ENCODE measurements at places on chromosomes 11 and 22.

DNA sequence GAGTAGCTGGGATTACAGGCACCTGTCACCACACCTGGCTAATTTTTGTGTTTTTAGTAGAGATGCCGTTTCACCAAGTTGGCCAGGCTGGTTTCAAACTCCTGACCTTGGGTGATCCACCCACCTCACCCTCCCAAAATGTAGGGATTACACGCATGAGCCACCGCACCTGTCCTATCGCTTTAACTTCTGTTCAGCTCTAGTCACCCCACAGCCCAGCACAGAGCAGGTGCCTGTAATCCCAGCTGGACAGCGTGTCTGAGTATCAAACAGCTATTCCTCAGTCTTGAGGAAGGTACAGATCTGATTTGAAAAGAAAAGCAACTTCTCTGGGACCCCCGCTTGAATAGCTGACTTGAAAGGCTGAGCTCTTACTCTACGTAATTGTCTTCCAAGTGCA lies 149.1 kb downstream of the CTTN start:
- no peak for DNase-seq

DNA sequence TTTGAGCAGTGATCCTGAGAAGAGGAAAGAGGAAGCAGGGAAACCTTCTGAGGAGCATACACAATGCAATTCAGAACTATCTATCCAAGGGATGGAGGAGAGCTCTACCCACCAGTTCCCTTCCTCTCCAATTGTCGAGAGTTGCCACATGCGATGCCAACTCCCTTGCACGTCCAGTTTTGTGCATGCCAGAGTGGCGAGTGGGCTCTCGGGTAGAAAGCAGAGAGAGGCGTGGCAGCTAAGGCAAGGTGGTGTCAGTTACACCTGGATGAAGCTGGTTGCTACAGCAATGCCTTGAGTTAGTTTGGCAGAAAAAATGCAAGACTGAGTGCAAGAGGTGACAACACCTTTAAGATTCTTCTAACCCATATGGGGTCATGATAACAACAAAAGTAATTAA lies 420.4 kb upstream of the CCDC90B start:
- DNase-seq = no peak

GRCh38 chr11:37811349-37811748 lies 1213.3 kb upstream of the RAG2 start:
- DNase-seq = no peak

DNA sequence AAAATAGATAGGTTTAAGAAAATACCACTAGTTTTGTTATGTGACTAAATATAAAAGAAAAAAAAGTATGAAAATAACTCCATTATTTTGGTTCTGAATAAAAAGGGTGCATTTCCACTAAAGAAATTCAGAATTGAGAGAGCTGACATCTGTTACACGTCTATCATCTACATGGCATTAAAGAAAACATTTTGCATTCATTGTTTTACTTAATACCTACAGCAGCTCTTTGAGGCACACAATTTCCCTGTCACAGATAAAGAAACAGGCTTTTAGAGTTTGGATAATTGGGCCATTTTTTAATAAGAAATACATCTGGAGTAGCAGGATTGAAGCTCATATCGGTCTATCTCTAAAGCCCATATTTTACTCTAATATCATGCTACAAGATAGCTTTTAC lies 145.7 kb upstream of the LUZP2 start:
- no peak for DNase-seq

DNA sequence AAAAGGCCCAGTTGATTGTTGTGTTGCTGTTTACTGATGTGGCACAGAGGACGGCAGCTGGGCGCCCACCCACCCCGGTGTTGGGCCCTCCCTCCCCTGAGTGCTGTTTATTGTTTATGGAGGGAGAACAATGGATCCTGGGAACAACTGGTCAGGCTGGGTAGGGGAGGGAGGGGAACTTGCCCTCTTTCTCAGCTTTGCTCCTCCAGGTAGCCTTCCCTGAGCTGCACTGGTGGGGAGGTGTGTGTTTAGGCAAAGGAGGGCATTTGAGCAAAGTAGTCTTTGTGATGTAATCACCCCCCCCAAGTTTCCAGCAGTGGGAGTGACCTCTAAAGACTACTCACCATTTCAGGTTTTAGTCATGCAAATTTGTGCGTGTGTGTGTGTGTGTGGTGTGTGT lies 1035.3 kb downstream of the NTM start:
- no peak for DNase-seq

DNA sequence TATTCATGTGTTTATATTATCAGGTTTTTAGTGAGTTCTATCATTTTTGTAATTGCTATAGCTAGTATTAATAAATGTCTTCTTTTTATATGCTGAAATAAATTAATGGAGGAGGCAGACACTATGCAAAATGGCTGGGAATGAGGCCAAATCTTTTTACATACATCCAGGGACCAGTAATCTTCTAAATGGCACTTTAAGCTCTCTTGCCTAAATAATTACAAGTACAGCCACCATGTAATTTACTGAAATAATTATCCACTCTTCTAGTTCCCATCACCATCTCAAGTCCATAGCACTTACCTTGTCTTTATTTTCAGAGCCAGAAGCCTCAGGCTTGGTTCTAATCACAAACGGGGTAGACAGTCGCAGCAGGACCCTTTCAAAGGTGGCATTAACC lies 79.1 kb downstream of the GUCY1A2 start:
- DNase-seq = no peak

DNA sequence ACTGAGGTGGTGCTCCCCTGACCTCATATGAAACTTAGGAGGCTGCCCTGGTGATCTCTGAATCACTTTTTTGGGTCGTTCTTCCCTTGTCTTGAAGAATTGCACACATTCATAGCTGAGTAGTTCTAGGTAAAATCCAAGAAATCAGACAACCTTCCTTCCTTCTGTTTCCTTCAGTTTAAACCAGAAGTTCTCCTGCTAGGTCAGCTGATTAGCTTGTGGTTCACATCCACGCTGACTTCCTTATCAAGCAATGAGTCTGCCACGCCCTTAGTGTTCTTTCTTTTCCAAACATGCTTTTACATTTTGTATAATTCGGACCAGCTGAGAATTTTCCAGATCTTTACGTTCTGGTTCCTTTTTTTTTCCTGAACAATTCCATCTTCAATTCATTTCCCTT lies 892.8 kb downstream of the NTM start:
- no peak for DNase-seq

DNA sequence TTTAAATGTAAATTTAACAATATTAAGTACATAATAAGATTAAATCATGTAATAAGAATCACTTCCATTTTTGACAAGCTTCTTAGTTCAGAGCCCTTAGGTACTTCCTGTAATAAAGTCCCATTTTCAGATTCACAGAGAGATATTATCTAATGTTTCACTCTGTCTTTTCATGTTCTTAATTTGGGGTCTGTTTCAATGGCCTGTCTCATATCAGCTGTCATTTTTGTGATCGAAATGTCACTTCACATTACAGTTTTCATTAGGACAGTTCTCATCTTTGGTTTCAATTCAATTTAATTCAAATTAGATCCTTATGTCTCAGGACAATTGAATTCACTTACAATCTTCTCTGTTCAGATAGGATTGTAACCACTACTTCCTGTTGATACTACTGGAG lies 22.6 kb upstream of the OLFML1 start:
- DNase-seq = no peak

DNA sequence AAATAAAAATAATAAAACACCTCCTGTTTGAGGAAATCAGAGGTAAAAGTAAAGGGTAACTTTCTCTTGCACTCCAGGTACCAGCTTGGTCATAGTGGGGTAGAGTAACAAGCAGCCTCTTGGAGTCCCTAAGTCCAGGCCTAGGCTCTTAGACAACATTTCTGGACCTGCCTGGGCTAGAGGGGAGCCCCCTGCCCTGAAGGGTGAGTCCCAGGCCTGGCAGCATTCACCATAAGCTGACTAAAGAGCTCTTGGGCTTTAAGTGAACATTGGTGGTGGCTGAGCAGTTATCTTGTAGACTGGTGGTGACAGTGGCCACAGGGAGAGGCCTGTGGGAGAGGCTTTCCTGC lies 18.6 kb upstream of the OR56A3 start:
- DNase-seq = no peak

- no peak for DNase-seq
Measured at GRCh38 chr11:88515002-88515401, 177.5 kb upstream of the CTSC start.

- no peak for DNase-seq
Measured at GRCh38 chr22:47517062-47517461, 754.6 kb downstream of the TBC1D22A start.

DNA sequence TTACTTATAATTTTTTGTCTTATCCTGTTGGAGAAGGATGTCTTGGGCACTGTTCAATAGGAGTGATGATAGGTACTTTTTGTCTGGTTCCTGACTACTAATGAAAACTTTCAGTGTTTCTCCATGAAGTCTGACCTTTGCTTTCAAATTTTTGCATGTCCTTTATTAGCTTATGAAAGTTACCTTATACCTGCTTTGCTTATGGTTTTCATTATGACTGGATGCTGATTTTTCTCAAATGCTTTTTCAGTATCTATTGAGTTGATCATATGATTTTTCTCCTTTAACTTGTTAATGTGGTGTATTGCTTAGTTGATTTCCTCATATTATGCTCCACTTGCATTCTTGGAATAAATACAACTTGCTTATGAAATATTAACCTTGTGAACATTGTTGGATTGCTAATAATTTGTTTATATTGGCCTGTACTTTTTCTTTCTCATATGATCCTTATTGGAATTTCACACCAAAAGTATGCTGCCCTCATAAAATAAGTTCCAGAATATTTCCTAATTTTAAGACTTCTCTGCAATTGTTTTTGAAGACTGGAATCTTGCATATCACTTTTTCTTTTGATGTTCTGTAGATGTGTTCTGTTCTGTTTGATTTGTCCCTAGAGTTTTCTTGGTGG lies 85.0 kb upstream of the SC5D start:
- DNase-seq = no peak

DNA sequence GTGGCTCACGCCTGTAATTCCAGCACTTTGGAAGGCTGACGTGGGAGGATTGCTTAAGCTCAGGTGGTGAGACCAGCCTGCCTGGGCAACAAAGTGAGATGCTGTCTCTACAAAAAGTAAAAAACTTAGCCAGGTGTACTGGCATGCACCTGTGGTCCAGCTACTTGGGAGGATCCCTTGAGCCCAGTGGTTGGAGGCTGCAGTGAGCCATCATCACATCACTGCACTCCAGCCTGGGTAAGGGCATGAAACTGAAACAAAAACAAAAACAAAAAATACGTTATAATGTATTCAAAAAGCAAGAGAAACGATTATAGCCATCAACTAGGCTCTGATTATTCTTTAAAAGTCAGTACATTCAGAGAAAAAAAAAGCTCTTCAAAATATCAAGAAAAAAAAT lies 62.5 kb downstream of the TCF20 start:
- no peak for DNase-seq

- no peak for DNase-seq
Measured at GRCh38 chr11:38226684-38227083, 1628.6 kb upstream of the RAG2 start.

GRCh38 chr22:44136112-44136511 lies 44.6 kb upstream of the PARVG start:
- no peak for DNase-seq

- DNase-seq = peak; percentile 25
Measured at GRCh38 chr11:27700351-27701301, at the start of gene BDNF. BDNF (minus strand) TSS chr11:27700455; CDS start chr11:27658564, 41,891 bp downstream.

GRCh38 chr11:15775015-15775541 lies 581.3 kb downstream of the SOX6 start:
- no peak for DNase-seq

DNA sequence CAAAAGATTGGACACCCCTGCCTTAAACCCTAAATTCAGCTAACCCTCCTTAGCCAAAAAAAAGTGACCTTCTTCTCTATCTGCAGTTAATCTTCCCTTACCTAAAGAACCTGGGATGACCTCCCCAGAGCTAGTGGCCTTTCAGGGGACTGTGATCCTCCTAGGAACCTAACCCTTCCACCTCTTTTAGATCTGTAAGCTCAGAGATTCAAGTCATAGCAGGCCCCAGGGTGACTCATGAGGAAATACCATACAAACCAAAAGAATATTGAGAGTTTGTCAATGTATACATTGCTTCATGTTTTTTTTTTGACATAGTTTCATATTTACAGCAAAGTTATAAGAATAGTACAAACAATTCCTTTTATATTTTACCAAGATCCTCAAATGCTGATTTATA lies 38.3 kb upstream of the CXCR5 start:
- DNase-seq = no peak

DNA sequence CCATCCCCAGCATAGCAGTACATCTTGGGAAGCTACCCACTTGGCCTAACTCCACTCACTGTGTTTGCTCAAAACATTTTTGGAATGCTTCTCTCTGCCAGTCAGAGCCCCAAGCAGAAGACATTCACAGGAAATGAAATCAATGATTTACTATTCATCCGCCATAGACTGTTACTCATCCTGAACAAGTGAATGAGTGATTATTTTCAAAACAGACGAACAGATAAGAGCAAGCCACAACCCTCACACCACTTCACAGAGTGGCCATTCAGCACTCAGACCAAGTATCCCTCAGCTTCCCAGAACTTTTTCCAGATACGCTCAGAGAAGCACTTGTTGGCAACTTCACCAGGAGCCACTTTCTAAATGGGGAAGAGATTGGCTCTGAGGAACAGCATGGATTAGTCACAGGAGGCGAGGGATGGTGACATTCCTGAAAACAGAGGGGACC lies 13.0 kb upstream of the UBASH3B start:
- no peak for DNase-seq

GRCh38 chr11:65710421-65710820 lies 1.6 kb upstream of the KAT5 start:
- DNase-seq = no peak

DNA sequence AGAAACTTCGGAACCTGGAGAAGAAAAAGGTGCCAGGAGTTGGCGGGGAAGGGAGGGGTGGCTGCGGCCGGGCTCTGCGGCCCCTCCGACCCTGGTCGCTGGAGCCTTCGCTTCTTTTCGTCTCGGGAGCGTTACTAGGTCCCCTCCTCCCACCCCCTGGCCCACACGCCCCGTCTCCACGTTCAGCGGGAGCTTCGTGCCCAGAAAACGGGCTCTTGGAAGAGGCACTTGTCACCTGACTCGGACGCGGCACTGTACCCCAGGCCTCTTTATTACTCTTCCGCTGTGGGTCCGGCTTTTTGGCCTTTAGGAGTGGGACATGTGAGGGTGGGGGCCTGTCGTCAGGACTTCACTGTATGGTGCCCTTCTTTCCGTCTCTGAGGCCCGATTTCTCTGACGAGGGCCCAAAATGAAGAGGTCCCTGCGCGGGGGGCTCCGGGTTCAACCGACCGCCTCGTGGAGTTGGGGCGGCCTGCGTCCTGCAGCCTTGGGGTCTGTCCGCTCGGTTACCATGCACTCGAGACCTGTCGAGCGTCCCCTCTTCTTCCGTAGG lies 1.2 kb downstream of the CAPRIN1 start:
- DNase-seq = no peak

DNA sequence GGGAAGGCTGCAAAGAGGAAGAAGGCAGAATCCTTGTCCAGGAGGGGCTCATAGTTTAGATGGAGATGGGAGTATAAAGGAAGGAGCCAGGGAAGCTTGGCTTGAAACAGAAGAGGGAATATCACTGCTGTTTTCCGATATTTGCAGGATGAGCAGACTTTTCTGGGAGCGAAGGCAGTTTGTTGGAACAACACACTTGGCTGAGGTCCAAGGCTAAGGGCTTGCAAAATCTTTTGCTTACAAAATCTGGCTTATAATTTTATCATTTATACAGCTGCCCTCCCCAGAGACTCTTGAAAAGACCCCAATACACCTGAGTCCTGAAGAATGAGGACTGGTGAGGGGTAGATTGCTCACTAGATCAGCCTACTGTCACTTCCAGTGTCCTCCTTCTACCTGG lies 174.8 kb downstream of the NELL1 start:
- DNase-seq = no peak

All from Kasumi-1 (cell line).